ENCODE measurements at places on chromosomes 5 and 9. TPM values are rescaled to one million over a fixed set of nuclear protein-coding genes. Genes with fewer than 3 reads are reported as not detected.

MOB3B gene
- total RNA-seq, result under 0.01 TPM

PCDHA10 gene
- total RNA-seq, result 0.56 TPM

DRD1 gene
- not detected for total RNA-seq

RNF183 gene
- total RNA-seq, result not detected

SPINK1 gene
- total RNA-seq, result not detected

GARNL3 gene
- total RNA-seq, result 2.7 TPM

SPATA31D4 gene
- not detected for total RNA-seq

C5orf58 gene
- total RNA-seq, result not detected

TRAPPC13 gene
- total RNA-seq, result 23.8 TPM

HSD17B3 gene
- total RNA-seq, result not detected

QRFP gene
- not detected for total RNA-seq

RIC1 gene
- total RNA-seq, result 47.8 TPM

CDX1 gene
- not detected for total RNA-seq

DMRT3 gene
- total RNA-seq, result not detected

FOXD4L3 gene
- total RNA-seq, result not detected

FOXD4L5 gene
- total RNA-seq, result 0.09 TPM

ENTPD8 gene
- total RNA-seq, result not detected

ANXA2R gene
- total RNA-seq, result 3.1 TPM

PKD2L2 gene
- total RNA-seq, result not detected

BSPRY gene
- not detected for total RNA-seq

ARL14EPL gene
- total RNA-seq, result not detected

NRARP gene
- 23.3 TPM for total RNA-seq

TEK gene
- 91.3 TPM for total RNA-seq

ADAMTS12 gene
- 16.9 TPM for total RNA-seq

TCERG1 gene
- total RNA-seq, result 29.3 TPM

PKN3 gene
- 18.5 TPM for total RNA-seq

PRRT1B gene
- total RNA-seq, result not detected

MYMK gene
- total RNA-seq, result not detected

ARHGEF39 gene
- total RNA-seq, result 0.38 TPM

IL13 gene
- total RNA-seq, result not detected

THBS4 gene
- under 0.01 TPM for total RNA-seq

IFNA2 gene
- total RNA-seq, result not detected

MYOZ3 gene
- 0.94 TPM for total RNA-seq

FGFR4 gene
- total RNA-seq, result 0.09 TPM

ANKRD34B gene
- total RNA-seq, result not detected

IL7R gene
- total RNA-seq, result 3.2 TPM

SLC45A2 gene
- total RNA-seq, result not detected

TYRP1 gene
- total RNA-seq, result 0.56 TPM

SHOC1 gene
- under 0.01 TPM for total RNA-seq

VCAN gene
- 9.6 TPM for total RNA-seq

CTXN3 gene
- total RNA-seq, result not detected

TERT gene
- not detected for total RNA-seq

DMAC1 gene
- total RNA-seq, result 10.6 TPM

SLC34A1 gene
- total RNA-seq, result not detected

SPACA9 gene
- total RNA-seq, result 1.4 TPM

FYB1 gene
- not detected for total RNA-seq

EDIL3 gene
- 11.4 TPM for total RNA-seq

IRX1 gene
- 0.27 TPM for total RNA-seq

SETX gene
- total RNA-seq, result 68.8 TPM

SPAG8 gene
- total RNA-seq, result 0.27 TPM

FCN2 gene
- not detected for total RNA-seq

GTF3C4 gene
- total RNA-seq, result 15.0 TPM

SPTLC1 gene
- 84.9 TPM for total RNA-seq

FUBP3 gene
- 33.2 TPM for total RNA-seq

SNCAIP gene
- 14.4 TPM for total RNA-seq
